Dorsolateral prefrontal cortex (tissue), 122 donors: ENCODE measurements at places on chromosomes 7 and 10. TPM values are rescaled to one million over a fixed set of nuclear protein-coding genes. Genes with fewer than 3 reads are reported as not detected.

GRCh38 chr10:34181553-34182300 is 633.4 kb downstream of the PARD3 start:
- no peak for DNase-seq

- DNase-seq: no peak
Observed at GRCh38 chr7:29599026-29599425, 35.4 kb downstream of the PRR15 start.

- no peak for DNase-seq
Observed at GRCh38 chr10:10330418-10330817, 687.3 kb upstream of the CELF2 start.

DNA sequence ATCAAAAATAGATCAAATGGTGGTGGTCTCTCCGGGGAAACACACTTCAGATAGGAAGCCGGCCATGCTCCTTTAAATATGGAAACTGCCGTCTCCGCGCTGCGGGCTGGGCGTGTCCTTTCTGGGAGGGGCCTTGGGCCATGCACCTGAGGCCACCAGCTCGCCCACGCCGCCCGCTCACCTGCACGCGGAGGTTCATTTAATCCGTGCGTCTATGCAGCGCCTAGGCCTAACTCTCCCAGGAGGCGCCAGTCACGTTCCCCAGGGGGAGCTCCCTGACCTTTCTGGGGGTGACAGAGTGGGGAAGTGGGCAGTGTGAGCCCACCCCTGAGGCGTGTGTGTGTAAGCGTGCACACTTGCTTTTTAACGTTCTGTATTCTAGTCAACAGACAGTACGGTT is 64.0 kb downstream of the C10orf143 start:
- DNase-seq: no peak

GRCh38 chr10:36455526-36456133 is 669.8 kb upstream of the ANKRD30A start:
- DNase-seq: no peak

DNA sequence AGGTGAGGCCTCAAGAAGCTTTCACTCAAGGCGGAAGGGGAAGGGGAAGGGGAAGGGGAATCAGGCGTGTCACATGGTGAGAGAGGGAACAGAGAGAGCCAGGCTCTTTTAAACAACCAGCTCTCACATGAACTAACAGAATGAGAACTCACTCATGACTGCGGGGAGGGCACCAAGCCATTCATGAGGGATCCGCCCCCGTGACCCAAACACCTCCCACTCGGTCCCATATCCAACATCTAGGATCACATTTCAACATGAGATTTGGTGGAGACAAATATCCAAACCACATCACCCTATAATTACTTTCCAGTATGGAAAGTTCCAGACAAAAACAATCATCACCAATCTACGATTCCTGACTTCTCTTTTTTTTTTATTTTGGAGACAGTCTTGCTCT is 22.9 kb downstream of the HIP1 start:
- DNase-seq: no peak

GRCh38 chr7:8831376-8831775 is 398.0 kb downstream of the NXPH1 start:
- DNase-seq: no peak

DNA sequence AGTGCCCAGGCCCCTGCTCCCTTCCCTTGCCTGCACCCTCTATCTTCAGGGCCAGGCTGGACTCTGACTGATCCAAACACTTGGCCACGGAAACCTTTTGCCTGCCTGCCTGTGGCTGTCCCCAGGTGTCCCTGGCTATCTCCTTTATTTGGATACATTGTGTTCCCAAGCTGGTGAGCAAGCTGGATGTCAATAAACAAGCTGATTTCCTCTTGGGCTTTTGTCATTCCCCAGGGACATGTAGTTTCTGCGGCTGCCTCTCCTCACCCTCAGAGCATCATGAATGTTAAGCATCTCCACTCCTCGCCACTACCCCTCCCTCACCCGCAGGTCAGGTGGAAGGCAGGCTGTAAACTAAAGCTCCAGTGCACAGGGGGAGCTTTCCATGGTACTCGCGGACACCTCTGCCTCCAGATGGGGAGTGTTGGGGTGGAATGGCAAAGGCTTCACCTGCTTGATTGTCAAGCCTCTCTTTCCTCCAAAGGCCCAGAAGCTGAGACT is 6.9 kb downstream of the GHRHR start:
- DNase-seq: no peak

The ACTR3C gene
- total RNA-seq: 17.2 TPM

The CNPY1 gene
- total RNA-seq: 0.47 TPM

GRCh38 chr7:3318874-3319273 is 17.8 kb downstream of the SDK1 start:
- no peak for DNase-seq

The RASSF4 gene
- 98.8 TPM for total RNA-seq

The ANXA8L1 gene
- total RNA-seq: 1.1 TPM

The GPR26 gene
- 13.9 TPM for total RNA-seq

The PNLIP gene
- not detected for total RNA-seq

The SYT15B gene
- total RNA-seq: 1.4 TPM

- DNase-seq: no peak
Observed at GRCh38 chr10:33125111-33125510, 167.1 kb upstream of the ITGB1 start.

GRCh38 chr10:86940677-86941076 is 16.7 kb downstream of the MMRN2 start:
- DNase-seq: no peak

- no peak for DNase-seq
Observed at GRCh38 chr7:45027774-45028114, 27.7 kb downstream of the CCM2 start.

GRCh38 chr10:55460008-55460407 is 659.0 kb upstream of the PCDH15 start:
- DNase-seq: no peak

DNA sequence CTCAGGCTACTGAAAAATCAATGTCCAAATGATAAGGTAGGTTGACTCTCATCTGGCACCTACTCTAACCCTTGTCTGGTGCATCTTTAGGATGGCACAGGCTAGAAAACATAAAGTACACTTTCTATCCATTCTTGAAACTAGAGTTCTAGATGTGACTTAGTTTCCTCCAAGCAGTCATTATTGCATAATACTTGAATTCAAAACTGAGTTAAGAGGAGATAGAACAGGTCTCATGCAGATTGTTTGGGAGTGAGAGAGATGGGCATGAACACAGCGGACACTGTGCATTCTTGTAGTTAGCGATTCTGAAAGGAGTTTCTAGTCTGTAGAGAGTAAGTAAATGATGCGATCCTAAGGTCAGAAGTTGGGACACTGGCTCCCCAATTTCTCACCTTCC is 149.2 kb downstream of the PDE1C start:
- DNase-seq: no peak

- DNase-seq: no peak
Observed at GRCh38 chr10:27619329-27619728, 115.2 kb downstream of the RAB18 start.

The TRIM4 gene
- total RNA-seq: 17.8 TPM

DNA sequence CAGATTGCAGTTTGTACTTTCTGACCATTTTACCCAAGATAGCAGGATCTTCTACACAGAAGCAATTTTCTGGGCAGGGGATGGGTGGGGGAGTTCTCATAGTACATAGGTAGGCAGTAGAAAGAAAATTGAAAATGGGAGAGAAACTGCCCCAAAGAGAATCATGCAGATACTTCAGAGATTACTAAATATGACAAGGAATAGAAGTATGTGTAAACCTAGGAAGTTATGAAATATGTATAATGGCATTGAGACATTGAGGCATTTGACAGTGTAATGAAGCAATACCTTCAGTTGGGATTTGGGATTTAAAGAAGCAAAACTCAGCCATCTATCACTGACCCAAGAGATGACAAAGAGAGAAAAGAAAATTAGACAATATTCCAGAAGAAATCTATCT is 233.0 kb downstream of the PTN start:
- no peak for DNase-seq

GRCh38 chr7:54426406-54426805 is 115.8 kb upstream of the VSTM2A start:
- no peak for DNase-seq

DNA sequence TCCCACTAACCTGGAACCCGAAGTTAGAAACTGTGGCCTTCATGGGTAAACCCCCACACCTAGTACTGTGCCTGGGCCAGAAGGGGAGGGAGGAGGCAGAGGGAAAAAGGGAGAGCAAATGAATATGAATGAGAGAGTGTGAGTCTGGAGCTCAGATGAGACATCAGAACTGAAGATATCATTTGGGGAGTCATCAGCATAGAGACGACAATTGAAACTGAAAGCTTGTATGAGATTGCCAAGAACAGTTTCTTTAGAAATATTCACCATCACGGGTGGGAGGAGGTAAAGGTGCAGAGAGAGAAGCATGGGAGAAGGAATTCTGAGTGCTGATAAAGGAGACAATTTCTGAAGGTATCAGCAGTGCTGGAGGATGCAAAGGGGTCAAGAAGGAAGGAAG is 171.2 kb downstream of the GRM8 start:
- DNase-seq: no peak

The PTPRZ1 gene
- 123 TPM for total RNA-seq

DNA sequence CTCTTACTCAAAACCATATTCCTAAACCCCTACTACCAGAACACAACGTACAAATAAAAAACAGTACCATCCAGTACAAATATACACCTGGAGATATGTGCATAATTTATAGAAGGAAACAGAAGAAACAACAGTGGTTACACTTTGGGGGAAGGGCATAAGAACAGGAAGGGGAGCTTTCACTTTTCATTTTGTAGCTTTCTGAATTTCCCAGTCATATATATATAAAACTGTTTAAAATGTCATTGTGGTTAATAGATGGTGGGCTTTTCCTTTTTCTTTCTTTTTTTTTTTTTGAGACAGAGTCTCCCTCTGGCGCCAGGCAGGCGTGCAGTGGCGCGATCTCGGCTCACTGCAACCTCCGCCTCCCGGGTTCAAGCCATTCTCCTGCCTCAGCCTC is 47.2 kb downstream of the MALSU1 start:
- DNase-seq: no peak

The LGI1 gene
- total RNA-seq: 88.4 TPM

- no peak for DNase-seq
Observed at GRCh38 chr7:134504660-134505164, 22.7 kb upstream of the AKR1B10 start.

GRCh38 chr7:2825559-2826227 is 18.4 kb downstream of the GNA12 start:
- DNase-seq: no peak

DNA sequence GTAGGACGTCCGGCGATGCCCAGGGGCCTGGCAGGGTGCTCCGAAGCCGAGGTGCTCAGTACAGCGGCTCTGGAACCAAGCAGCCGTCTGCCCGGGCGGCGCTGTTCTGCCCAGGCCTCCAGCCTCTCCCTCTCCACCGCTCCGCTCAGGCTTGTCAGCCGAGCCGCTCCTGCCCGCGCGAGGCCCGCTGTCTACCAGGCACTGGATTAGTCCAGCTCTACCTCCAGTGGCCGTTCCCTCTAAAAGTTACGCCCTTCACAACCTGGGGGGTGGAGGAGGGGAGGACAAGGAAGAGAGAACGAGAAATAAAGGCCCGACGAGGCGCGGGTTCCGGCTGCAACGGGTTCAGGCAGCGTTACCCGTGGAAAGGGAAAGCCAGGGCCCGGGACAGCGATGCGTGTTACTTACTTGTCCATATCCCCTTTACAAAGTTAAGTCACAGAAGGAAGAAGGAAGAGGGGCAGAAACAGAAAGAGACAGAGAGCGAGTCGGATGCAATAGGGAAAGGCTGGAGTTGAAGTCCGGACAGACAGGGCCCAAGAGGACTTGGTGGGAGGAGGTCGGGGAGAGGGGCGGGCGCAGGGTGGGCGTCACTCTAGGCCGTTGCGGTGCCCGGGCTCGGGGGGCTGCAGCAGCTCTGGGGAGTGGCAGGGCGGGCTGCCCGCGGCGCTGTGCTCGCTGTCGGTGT is 2.8 kb downstream of the SP8 start:
- DNase-seq: no peak

DNA sequence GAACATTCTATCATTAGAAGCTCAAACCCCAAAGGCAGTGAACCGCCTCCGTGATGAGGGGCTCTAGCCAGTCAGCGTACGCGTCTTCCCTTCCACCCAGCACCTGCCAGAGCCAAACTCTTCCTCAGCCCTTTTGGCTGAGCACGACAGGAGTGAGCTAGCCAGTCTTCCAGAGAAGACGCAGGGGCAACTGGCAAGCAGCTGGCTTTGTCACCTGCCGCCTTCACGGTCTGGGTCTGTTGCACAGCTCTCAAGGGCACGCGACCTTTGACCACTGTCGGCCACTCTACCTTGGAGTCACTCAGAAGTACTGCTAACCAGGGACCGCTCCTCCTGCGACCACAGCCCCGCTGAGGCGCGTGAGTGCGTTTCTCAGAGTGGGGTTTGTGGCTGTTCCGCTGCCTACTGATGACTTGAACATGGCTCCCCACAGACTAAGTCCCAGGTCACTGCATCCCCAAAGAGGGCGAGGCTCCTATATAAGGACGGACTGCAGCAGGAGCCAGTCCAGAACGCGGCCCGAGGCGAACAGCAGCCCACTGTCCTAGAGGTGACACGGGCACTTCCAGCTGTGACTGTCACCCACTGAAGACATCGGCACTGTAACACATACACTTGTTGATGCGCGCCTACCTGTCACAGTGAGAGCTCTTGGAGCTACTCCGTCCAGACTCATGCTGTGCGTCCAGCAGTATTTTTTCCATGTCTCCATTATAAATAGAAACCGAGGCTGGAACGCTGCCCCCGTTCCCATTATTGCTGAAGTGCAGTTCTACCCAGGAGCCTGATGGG is 8.4 kb downstream of the BNIP3 start:
- peak; percentile 55 for DNase-seq

The ENKUR gene
- 13.4 TPM for total RNA-seq

DNA sequence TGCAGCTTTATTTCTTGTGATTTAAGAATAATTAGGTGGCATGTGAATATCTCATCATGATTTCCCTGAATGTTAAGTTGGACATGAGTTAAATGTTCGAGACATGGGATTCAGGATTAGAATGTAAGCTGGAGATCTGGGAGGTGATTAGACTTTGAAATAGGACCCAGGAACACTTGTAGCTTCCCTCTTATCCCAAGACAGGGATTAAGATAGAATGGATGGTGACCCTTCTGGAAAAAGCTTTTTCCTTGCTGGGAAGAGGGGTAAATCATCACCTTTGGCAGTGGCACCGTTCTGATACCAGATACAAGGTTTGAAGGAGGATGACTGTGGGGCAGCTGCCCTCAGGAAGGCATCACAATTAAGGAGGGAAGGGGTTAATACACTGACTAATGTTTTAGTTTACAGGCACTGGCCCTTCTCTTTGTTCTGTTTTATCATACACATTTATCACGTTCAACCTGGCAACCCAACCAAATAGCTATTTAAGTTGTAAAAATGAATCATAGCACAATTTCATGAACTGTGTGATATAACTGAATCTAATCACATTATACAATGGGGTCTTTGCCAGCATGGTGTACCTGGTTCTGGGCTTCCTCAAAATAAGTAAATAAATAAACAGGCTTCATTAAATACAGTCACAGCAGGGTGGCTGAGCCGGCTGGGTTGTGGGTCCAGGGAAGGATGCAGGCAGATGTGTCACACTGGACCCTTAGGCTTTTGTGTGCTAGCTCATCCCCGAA is 212.7 kb downstream of the LRMDA start:
- no peak for DNase-seq
